ENCODE measurements at places on chromosomes 16 and 17.

GRCh38 chr17:78256707-78257591 is 25.5 kb downstream of the TMEM235 start:
- DNase-seq, result no peak

- no peak for DNase-seq
Measured at GRCh38 chr17:43020030-43020621, 2.1 kb downstream of the VAT1 start.

DNA sequence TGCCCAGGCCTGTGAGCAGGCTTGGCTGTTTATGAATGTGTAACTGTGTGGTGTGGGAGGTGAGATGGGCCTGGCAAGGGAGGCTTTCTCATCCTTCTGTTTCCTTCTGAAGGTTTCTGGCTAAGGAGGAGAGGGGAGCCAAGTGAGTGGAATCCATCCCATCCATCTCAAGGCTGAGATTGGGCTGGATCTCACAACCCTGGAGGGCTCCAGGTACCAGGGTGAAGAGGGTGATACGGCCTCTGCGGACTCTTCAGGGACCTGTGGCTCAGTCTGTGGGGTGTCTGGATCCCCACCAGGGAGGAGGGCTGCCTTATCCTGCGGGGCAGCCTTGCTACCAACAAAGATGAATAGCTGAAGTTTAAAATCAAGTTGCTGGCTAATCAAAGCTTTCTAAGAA is 7.0 kb downstream of the ZNF629 start:
- DNase-seq, result no peak

DNA sequence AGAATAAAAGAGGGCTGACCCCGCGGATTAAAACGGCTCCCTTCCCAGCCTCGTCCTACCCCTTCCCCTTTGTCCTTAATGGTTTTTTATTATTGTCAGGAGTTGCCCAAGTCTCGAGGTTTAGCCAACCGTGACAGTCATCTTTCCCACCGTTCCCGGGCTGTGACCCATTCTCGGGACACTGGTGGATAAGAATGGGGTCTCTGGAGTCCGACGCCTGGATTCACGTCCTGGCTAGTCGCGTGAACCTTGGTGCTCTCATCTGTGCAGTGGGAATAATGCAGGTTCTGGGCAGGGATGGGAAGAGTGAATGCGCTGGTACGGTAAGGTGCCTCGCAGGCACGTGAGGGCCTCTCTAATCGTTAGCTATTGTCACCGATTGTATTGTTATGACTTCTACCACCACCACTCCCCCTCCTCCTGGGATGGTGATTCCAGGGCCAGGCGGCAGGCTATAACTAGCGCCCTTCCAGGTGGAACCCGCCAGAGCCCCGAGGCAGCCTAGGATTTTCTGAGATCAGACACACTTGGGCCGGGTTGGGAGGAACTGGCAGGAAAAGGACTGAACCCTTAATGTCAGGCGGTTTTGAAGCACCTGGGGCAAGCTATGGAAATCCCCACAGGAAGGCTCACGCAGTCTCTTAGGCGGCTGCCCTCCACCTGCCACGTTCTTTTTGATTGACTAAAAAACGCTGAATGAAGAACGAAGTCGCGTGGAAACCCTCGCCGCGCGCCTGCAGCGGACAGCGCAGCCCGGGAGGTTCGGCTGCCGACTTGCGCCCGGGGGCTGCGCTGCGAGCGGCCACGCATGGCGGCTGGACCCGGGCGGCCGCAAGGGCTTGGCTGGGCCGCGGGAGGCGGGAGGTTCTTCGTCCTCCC is 2.7 kb downstream of the HS3ST3B1 start:
- DNase-seq, result no peak
